Fibroblast of skin of left biceps (primary cell): ENCODE measurements at places on chromosomes 2 and 18.

- no peak for DNase-seq
Observed at GRCh38 chr2:223647258-223647952, 45.2 kb upstream of the SCG2 start.

- no peak for DNase-seq
Observed at GRCh38 chr2:47313728-47314127, 89.2 kb upstream of the MSH2 start.

- DNase-seq, result no peak
Observed at GRCh38 chr18:2091937-2092336, 479.4 kb downstream of the METTL4 start.

GRCh38 chr2:70009762-70010575, 48.5 kb upstream of the ASPRV1 start:
- DNase-seq, result no peak

- DNase-seq, result no peak
Observed at GRCh38 chr2:29065068-29065811, 9.1 kb downstream of the PCARE start.

- DNase-seq, result no peak
Observed at GRCh38 chr2:118309946-118310680, 221.8 kb downstream of the INSIG2 start.

- no peak for DNase-seq
Observed at GRCh38 chr2:157899125-157899839, 23.2 kb upstream of the ACVR1 start.

DNA sequence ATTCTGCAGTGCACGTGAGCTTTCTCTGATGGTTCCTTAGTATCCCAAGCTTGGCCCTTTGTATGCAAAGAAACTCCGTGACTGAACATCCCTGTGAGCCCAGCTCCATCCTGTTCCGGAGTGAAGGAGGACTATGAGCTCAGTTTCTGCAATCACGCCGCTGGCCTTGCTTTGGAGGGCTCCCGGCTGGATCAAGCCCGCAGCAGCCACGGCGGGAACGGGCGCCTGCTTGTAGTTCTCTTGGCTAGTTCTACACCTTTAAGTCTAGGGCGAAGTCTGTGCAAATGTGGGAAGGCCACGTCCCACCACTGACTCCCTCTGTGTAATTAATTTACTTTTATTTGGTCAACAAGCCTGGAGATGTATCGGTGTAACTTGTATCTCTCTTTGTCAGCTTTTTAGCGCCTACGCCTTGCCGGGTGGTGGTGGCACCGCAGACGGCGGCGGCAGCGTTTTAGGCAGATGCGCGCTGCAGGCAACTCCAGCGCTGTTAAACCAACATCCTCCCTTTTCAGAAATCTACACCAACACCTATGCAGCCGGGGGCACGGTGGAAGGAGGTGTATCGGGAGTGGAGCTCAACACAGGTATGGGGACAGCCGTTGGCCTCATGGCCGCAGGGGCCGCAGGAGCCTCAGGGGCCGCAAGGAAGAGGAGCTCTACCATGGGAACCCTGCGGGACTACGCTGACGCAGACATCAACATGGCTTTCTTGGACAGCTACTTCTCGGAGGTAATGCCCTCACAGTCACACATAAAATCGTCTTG, 34.3 kb downstream of the DSG4 start:
- DNase-seq, result no peak

DNA sequence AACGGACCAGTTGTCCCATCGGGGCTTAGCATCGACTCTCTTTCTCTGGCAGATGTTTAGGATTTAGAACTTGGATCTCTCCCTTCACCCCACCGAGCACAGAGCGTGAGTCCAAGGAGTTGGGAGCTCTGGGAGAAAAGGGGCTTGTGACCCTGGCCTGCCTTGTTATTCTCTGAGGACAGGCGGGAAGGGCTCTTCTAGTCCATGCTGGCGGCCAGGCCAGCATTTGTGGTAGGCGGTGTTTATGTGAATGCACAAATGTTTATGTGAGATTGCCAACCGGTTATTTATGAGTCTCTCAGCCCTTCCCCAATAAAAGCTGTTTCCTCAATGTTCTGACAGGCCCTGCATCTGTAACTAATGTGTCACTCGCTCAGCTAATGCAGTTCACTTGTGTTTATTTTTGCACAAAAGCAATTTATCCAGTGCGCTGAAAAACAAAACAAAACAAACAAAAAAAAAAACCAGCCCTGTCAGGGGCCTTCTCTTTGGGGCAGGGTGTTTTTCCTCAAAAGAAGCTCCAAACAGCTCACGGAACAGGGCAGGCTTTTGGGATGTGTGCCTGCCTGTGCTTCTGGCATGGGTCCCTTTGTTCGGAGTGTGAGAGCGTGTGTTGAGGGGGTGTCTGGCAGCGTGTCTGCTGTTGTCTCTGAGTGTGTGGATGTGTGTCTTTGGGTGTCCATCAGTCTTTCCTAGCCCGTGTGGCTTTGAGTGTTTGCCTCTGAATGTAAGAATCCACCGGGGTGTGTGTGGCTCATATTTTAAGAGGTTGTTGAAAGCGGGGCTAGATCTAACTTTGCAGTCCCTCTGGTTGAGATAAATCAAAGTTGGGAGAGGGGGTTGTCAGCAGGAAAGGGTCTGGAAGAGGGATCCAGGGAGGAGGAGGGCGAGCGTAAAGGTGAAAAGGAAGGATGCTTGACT, 52.8 kb upstream of the HAAO start:
- peak; percentile 46 for DNase-seq

GRCh38 chr2:218880102-218880858, at the start of gene WNT10A:
WNT10A (plus strand) TSS chr2:218880852; CDS start chr2:218880996, 144 bp downstream.
- DNase-seq, result no peak

DNA sequence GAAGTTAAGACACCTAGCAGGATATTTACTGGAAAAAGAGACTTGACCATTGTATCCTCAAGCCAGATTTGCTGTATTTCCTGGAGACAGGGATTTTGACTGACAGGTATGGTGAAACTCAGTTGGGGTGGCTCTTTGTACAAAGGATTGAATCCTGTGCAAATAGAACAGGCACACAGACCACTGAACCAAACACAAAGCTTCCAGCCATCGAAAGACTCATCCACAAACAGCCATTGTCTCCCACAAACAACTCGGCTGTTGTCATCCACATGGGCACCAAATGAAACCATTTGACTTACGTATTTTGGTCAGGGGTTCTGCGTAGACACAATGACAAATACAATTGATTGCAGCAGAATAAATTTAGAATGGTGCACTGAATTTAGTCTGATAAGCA, 15.9 kb downstream of the RNF152 start:
- DNase-seq, result no peak

DNA sequence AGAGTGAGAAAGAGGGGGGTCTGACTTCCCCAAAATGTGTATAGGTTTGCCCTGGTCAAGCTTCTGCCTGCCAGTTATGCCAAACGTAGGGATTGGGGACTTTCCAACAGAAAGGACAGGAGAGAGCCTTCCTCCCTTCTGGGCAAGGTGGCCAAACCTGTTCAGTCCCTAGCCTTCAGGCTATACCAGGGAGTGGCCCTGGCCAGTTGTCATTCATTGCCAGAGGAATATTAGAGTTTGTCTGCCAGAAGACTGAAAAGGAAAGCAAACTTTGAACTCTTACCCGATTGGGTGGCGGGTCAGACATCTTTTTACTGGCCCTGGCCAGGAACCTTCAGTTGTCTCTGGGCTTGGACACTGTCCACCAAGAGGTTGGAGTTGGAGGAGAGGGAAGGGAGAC, 22.1 kb downstream of the RAB3GAP1 start:
- DNase-seq, result no peak

DNA sequence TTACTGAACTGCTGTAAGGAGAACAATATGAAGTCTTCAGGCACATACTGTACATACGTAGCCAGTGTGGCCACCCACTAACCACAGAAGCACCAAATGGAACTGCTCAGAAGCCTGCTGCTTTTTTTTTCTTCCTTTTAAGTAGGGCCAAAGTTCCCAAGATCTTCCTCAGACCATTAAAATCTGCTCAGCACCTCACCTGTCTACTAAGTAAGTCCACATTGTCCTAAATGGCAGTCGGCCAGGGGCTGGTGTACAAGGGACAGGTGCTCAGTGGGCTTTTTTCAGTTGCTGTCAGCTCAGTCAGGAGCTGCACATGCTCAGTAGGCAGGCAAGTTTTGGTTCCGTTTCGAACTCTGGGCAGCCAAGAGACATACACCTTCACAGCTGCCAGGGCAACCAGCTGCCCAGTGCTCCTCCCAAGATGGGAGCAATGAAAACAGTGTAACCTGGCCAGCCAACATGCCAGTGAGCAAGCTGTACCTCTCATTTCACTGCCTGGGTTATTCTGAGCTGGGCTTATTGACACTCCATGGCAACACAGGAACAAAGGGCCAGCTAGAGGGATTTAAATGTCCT, 86.1 kb downstream of the ACVR1 start:
- DNase-seq, result no peak

GRCh38 chr2:113992090-113992489, 102.2 kb downstream of the ACTR3 start:
- DNase-seq, result no peak

GRCh38 chr2:6823111-6823510, 42.6 kb downstream of the CMPK2 start:
- peak; percentile 86 for DNase-seq

DNA sequence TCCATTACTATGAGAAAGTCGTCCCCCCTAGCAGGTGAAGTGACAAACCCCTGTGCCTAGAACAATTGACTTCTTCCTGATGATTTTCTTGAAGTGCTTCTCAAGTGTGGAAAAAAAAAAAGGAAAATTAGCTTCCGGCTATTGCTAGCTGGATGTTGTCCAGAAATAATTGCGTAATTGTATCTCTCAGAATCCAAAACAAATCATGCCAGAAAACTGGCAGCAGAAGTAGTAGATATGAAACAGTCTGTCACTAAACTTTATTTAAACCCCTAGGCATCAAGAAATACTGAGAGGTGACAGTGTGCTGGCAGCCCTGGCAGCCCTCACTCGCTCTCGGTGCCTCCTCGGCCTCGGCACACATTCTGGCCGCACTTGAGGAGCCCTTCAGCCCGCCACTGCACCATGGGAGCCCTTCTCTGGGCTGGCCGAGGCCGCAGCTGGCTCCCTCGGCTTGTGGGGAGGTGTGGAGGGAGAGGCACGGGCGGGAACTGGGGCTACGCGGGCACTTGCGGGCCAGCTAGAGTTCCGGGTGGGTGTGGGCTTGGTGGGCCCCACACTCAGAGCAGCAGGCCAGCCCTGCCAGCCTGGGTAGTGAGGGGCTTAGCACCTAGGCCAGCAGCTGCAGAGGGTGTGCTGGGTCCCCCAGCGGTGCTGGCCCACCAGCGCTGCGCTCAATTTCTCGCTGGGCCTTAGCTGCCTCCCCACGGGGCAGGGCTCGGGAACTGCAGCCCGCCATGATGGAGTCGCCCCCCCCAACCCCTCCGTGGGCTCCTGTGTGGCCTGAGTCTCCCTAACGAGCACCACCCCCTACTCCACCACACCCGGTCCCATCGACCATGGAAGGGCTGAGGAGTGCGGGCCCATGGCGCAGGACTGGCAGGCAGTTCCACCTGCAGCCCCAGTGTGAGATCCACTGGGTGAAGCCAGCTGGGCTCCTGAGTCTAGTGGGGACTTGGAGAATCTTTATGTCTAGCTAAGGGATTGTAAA, 80.5 kb upstream of the ABCA12 start:
- DNase-seq, result no peak

GRCh38 chr2:236507393-236508085, 62.1 kb upstream of the ACKR3 start:
- peak; percentile 19 for DNase-seq

DNA sequence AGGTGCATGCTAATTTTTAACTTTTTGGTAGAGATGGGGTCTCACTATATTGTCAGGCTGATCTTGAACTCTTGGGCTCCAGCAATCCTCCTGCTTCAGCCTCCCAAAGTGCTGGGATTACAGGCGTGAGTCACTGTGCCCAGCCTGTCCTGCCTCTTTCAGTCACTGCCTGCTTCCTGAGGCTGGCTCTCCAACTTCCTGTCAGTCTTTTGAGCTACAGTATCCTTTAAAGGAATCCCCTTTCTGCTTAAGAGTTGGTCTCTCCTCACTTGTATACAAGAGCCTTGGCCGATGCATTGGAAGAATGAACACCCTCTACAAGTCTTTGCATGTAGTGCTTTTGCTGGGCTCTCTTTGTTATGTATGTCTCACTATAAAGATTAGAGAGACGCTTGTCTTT, 88.4 kb upstream of the SMAD2 start:
- no peak for DNase-seq

DNA sequence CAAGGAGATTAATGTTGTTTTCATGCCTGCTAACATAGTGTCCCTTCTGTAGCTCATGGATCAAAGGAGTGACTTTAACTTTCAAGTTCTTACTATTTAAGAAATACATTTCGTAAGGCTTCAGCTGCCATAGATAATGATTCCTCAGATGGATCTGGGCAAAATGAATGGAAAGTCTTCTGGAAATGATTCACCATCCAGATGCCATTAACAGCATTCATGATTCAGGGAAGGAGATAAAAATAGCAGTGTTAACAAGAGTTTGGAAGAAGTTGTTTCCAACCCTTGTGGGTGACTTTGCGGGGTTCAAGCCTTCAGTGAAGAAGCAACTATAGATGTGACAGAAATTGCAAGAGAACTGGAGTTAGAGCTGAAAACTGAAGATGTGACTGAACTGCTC, 17.0 kb downstream of the VRK2 start:
- no peak for DNase-seq

DNA sequence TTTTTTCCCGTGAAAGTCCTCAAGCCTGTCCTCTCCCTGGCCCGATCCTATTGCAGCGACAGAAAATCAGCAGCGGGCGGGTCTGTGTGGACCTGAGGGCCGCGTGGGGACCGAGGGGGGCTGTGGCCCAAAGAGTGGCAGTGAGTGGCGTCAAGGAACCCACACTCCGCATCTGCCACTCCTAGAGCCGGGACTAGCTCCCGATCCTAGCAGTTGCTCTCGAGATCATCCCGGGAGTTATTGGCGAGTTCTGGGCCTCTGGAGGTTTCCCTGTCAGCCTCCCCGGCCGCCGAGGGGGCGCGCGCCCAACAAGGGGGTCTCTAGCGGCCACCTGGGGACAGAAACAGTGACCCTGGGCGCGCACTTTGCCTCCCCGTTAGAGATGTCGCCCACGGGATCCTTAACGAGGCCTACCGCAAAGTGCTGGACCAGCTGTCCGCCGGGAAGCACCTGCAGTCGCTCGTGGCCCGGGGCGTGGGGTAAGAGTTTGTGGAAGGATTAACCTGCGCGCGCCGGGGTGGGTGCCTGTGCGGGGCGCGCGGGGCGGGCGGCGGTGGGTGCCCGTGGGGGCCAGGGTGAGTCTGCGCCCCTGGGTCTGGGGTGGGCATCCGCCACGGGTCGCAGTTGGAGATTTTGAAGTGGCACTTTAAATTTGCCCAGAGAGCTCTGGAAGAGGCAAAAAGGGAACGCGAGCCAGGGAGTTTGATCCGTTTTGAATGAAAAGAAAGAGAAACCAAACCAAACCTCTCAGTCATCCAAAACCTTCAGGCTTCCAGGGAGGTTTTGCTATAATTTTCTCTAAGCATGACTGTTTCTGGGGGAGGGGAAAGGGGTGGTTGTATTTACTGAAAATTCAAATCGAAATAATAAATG, 3.5 kb downstream of the ADCYAP1 start:
- DNase-seq, result no peak

- DNase-seq, result no peak
Observed at GRCh38 chr2:1041012-1041805, 90.6 kb downstream of the SNTG2 start.

GRCh38 chr2:236548179-236548921, 21.3 kb upstream of the ACKR3 start:
- peak; percentile 73 for DNase-seq

- no peak for DNase-seq
Observed at GRCh38 chr18:13136904-13137669, 81.5 kb upstream of the LDLRAD4 start.

- DNase-seq, result no peak
Observed at GRCh38 chr2:118834901-118835745, 12.3 kb downstream of the EN1 start.
